Pulmonary artery endothelial cell (primary cell): ENCODE measurements at places on chromosomes 3 and 15. TPM values are rescaled to one million over a fixed set of nuclear protein-coding genes. Genes with fewer than 3 reads are reported as not detected.

GRCh38 chr15:25435474-25436243 is 3.2 kb downstream of the UBE3A start:
- DNase-seq: no peak

- no peak for DNase-seq
These were observed 991.1 kb downstream of the GBE1 start for GRCh38 chr3:80770106-80771074.

DNA sequence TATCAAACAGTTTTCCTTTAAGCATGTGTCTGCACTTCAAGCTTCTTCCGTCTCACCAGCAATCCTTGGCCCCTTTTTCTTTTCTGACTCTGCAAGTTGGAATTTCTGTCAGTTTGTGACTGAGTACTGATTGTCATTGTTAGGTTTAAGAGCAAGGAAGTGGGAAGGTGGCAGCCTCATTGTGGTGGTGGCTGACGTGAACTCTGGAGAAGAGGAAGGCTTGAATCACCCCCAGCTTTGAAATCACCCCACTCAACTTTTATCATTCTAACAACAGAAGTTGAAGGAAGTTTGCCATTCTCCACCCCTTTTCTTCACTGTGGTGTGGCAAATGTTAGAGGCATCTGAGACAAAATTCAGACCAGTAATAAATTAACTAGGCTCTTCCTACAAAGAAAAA is 231.6 kb upstream of the AGTR1 start:
- DNase-seq: no peak

LRRC28 gene
- total RNA-seq: 13.4 and 14.8 TPM in 2 replicates

DNA sequence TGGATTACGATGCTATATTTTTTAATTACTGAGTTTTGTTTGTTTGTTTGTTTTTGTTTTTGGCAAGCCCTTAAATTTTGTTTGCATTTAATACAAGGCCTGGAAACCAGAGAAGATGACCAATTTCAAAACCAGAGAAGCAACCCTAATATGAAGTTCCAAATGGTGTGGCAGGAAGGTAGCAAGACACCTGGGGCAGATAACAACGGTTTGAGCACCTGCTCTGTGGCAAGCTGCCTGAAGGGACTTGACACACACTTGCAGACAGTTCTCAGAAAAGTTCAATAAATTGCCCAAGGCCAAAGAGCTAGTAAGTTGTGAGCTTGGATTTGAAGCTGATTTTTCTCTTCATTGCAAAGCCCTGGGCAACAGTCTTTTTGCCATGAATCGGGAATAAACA is 151.2 kb upstream of the UBE2E1 start:
- DNase-seq: no peak

- DNase-seq: no peak
These were observed 80.5 kb downstream of the SNRK start for GRCh38 chr3:43366885-43367284.

COL8A1 gene
- 251 and 873 TPM in 2 replicates for total RNA-seq

- DNase-seq: no peak
These were observed 20.8 kb downstream of the ARL14 start for GRCh38 chr3:160697637-160698380.

DNA sequence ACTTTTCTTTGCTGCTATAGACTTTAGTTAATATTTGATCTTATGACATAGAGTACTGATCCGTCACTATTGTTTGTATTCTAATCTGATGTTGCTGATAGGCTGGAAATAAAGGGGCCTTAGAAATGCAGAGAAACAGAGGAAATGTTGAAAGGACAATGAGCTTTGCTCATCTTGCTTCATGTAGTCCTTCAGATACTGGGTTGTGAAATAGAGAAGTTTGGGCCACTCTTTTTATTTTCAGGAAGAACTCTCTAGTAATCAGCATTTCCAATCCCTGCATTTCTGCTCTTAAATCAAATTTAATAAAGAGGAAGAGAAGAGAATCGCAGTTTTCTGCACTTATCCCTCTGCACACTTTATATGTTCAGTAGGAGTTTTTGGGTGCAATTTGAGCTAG is 192.8 kb upstream of the THBS1 start:
- DNase-seq: no peak

- no peak for DNase-seq
These were observed 8.9 kb downstream of the CPOX start for GRCh38 chr3:98584547-98584946.

SMAD6 gene
- 14.9 and 18.9 TPM in 2 replicates for total RNA-seq

DNA sequence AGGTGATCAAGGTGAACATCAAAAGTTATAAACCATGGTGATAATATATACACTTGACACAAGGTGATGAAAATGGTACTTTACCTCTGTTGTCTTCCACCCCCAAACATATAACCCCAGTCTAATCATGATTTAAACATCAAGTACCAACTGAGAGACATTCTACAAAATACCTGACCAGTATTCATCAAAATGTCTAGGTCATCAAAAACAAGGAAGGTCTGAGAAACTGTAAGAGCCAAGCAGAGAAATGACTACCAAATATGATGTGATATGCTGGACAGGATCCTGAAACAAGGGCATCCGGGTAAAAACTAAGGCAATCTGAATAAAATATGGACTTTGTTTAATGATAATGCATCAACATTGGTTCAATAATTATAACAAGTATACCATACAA is 27.8 kb downstream of the EDC3 start:
- no peak for DNase-seq

DNA sequence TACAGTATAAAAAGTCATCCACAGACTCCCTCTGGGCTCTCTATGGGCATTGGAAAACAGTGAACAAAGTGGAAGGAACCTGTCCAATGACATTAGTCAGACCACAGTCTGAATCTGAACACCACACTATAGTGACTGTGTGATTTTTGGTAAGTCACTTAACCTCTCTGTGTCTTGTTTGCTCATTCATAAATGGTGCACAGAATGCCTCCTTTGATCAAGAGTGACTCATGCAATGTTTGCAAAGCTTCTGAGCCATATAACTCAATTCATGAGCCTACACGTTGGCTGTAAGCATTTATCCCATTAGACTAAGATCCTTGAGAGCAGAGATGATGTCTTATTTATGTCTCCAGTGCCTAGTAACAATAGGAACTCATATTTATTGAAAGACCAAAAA is 46.7 kb downstream of the SV2B start:
- DNase-seq: no peak

CGNL1 gene
- 43.8 and 50.1 TPM in 2 replicates for total RNA-seq

FILIP1L gene
- total RNA-seq: 21.6 and 35.6 TPM in 2 replicates

CXCR6 gene
- not detected in 2 replicates for total RNA-seq

DNA sequence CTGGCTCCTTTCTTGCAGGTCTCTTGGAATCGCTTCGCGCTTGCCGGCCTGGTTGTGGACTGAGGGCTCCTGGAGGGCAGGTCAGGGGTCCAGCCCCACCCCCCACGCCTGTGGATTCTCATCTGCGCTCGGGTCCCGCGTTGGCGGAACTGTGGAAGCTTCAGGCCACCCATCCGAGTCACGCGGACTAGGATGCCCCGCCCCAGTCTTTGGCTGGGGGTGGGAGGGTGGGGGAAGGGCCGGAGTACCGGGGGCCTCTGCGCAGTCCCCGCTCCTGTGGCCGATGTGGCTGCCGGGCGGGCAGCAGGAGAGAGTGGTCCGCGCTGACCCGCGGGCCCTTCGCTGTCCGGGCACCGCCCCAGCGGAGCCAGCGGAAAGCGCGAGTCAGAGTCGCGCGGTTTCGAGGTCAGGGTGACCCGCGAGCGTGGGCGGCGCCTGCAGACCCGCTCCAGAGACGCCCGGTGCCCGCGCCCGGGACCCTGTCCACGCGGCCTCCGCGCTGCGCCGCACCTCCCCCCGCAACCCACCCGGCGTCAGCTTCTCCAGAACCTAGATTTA is 114.2 kb downstream of the KLF13 start:
- no peak for DNase-seq

ANKUB1 gene
- total RNA-seq: not detected in 2 replicates

SPESP1 gene
- total RNA-seq: 3.3 and 4.0 TPM in 2 replicates

GRCh38 chr15:40146037-40146436 is 14.8 kb upstream of the BUB1B start:
- no peak for DNase-seq

DNA sequence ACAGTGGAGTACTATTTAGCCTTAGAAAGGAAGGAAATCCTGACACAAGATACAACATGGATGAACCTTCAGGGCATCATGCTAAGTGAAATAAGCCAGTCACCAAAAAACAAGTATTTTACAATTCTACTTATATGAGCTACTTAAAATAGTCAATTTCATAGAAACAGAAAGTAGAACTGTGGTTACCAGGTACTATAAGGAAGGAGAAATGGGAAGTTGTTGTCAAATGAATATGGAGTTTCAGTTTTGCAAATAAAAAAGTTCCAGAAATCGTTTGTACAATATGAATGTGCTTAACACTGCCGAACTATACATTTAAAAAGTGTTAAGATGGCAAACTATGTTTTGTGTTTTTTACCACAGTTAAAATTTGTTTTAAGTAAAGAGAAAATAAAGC is 26.8 kb downstream of the TRANK1 start:
- DNase-seq: no peak

DNA sequence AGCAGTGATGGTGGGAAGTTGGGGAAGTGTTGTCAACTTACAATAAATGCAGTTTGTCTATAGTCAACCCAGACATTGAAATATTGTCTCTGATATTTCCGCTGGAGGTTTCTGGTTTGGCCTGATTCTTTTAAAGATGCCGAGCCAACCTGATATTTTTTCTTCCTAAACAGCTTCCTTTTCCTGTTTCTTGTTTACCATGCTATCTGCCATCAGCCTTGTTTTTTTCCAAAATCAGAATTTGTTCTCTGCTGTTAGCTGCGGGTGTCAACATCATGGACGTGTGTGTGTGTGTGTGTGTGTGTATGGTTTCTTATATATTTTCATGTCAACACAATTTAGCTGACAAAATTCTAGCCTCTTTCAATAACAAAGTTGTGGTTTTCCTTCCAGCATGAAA is 41.2 kb upstream of the XCR1 start:
- DNase-seq: no peak

DNA sequence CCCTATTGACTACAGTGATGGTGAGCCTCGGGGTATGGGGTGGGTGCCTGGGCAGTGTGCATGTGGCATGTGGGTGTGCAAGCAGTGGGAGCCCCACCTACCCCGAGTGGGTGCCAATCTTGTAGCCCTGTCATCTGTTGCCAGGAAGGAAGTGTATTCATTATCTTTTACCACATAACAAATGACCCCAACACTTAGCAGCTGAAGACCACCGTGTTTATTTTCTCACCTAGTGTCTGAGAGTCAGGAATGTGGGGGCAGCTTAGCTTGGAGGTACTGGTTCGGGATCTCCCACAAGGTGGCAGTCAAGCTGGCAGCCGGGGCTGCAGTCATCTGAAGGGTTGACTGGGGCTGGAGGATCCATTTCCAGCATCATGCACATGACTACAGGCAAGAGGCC is 21.7 kb downstream of the XYLB start:
- no peak for DNase-seq

SLC4A7 gene
- 102 and 159 TPM in 2 replicates for total RNA-seq

DNA sequence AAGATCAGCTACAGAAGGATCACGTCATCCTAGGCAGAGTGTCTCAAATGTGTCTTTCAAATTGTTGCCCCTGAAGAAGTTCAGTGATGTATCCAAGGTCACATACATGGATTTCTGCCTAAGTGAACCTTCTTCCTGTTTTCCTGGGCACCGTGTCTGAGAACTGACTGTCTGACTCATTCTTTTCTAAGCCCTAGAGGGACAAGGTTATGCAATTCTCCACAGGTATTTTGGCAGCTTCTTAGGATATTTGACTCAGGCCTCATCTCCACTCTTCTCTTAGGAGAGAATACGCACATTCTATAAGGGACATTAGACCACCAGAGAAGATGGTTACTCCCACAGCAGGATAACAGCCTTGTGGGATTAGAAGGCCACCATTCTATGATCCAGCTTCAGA is 391.9 kb upstream of the THBS1 start:
- no peak for DNase-seq

DNA sequence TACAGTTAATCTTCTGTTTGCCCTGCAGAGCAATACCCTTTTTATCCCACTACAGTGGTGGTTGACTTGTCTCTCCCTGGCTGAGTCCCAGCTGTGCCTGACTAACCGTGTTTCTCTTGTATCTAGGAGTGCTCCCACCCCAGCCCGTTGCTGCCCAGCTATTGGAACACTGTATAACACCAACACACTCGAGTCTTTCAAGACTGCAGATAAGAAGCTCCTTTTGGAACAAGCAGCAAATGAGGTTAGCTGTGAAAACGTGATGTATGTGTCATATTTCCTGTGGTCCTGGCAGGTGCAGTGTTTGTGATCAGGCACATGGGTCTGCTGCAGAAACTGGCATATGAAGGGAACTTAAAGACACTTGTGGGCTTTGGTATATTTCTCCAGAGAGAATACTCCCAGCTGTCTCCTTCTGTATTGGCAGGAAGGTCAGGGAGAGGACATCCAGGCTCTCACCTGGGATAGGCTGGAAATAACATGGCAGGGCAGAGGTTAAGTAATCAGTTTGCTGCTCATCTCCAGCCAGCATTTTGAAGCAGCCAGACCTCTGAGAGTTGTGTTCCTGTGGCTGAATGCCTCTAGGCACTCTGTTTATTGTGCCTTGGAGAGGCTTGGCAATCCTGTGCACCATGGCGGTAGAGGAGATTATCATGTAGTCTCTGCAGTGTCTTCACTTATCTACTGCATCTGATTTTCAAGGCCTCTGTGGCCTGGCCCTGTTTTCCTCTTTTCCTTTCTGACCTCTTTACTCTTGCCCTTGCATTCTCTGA is 34.8 kb downstream of the ATG7 start:
- peak; percentile 13 for DNase-seq

GRCh38 chr3:154464440-154465190 is 34.6 kb upstream of the GPR149 start:
- no peak for DNase-seq

DNA sequence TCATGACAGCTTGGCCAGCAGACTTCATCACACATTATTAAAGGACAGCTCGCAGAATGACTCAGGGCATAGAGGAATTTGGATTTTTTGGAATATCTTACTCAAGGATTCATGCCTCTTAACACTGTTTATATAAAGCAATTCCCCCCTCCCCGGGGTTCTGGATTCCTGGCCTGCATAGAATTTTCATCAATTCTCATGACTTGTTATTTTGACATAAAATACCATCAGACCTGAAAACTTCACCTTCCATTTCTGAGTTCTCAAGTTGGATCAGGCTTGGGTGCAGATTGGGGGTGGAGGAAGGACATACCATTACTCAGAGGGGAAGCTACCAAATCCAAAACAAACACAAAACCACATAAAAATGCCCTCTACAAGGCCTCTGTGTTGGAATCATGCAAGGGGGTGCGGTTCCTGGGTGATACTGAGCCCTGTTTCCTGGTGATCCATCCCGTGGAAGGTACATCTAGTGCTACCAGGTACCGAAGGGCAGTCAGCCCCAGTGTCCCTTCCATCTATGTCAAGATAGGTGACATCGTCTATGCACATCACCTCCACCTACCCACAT is 95.3 kb downstream of the DAPK2 start:
- no peak for DNase-seq

DNA sequence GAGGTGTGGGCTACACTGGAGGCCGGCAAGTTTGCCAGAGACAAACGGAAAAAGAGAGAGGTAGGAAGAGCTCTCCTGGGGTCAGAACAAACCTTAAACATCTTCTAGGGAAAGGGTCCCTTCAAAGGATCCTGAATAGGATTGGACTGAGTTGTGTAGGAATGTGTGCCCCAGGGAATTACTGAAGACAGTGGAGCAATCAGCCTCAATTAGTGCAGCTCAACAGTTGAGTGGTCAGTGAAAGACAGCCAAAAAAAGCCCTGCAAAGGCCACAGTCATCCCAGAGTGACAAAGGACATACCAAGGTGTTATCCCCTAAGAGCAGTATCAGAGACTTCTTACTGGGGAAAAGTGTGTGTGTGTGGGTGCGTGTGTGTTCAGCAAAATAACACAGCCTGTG is 70.3 kb downstream of the NUP210 start:
- no peak for DNase-seq

UBA3 gene
- total RNA-seq: 79.4 and 83.5 TPM in 2 replicates

WDR49 gene
- 0.07 and 0.20 TPM in 2 replicates for total RNA-seq

- peak; percentile 29 for DNase-seq
These were observed 146.6 kb downstream of the TBL1XR1 start for GRCh38 chr3:177050501-177051237.
